ENCODE measurements at places on chromosomes 4 and X.

DNA sequence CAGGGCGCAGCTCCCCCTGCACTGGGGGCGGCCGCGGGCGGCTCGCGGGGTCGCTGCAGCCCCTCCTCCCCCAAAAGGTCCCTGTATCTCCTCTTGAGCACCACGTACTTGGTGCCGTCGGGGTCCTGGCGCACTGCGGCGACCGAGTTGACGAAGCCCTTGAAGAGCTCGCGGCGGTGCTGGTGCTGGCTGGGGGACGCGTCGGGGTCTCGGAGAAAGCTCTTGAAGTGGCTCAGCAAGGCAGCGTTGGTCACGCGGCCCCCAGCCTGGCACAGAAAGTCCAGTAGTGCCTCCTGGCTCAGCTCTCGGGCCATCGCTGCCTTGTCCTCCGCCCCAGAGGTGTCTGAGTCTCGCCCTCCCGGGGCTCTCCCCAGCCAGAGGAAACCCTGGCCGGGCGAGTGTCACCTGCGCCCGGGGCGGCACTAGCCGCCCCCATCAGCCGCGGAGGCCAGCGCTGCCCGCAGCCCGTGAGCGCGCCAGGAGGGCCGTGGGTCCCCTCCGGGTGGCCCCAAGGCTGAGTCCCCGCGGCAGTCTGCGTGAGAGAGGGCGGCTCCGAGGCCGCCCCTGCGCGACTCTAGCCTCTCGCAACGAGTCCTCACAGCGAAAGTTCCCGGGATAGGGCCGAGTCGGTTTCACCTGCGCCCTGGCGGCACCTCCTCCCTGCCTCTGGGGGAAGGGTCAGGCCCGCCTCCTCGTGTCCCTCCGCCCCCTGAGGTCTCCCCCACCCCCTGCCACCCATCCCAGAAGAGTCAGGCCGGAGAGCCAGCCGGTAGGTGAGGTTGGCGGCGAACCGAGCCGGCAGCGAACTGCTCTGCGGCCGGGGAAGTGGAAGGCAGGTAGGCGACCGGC, at the start of gene SOWAHB:
Gene SOWAHB, minus strand, starts transcription at position 609 of the 849 bp plus-strand sequence. Its CDS starts 295 bp downstream, at position 314.
- peak; percentile 41 for DNase-seq

DNA sequence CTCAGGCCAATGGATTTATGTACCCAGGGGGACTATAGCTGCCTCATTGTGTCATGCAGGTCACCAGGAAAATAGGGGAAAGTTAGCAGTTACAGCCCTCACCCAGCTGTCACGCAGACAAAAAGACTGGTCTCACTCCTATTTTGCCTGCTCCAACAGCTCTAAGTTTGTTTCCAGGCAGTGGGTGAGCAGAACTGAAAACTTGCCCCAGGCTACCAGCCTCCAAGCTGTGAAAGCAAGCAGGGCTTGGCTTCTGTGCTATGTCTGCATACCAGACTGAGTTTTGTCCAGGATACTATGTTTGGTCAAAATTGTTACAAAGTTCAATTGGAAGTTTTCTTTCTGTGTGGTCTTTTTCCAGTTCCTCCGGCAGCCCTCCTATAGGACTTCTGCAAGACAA, 628.4 kb downstream of the FAM133A start:
- DNase-seq, result no peak

DNA sequence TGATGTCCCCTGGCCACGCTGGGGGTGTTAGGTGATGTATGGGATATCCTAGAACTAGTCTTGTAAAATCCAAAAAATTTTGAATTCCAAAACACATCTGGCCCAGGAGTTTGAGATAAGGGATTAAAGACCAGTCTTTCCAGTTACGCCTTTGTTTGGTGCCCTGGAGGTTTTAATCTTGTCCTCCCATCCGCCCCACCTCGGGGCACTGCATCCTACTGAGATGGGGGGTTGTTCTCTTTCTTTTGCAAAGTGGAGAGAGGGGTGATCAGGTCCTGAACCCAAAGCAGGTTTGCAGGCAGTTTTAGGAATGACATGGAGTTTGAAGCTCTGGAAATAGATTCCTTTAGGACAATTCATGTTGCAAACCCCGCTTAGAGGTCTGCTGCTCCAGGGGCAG, 1.8 kb downstream of the SUV39H1 start:
- DNase-seq, result no peak

GRCh38 chr4:179927473-179927872, 2315.7 kb upstream of the TENM3 start:
- no peak for DNase-seq

GRCh38 chr4:34718576-34719245, 1525.6 kb downstream of the ARAP2 start:
- no peak for DNase-seq

DNA sequence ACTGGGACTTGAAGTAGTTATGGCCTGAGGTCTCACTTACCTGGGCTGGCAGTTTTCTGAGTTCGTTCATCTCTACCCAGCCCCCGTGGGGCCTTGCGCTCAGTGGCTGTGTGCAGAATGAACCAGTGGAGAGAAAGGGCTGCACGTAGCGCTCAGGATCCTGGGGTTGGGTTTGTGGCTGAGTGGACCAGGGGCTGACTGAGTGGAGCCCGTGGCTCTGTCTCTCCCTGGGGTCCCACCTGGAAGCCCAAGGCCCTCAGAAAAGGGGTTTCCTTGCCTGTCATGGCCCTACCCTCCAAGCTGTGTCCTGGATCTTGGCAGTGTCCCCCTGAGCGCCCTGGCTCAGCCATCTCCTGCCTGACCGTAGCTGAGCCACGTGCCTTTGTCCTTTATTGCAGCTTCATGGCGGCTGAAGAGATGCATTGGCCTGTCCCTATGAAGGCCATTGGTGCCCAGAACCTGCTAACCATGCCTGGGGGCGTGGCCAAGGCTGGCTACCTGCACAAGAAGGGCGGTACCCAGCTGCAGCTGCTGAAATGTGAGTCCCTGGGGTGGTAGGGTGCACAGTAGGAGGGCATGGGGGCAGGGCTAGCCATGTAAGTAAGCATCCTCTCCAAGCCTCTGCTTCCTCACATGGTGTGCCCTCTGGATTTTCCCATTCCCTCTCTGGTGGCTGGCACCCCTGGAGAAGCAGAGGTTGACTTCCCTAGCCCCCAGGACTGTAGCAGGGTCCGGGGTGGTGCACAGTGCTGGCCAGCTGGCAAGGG, 23.2 kb upstream of the ADD1 start:
- no peak for DNase-seq

GRCh38 chr4:893995-894705, 38.0 kb downstream of the GAK start:
- DNase-seq, result no peak

DNA sequence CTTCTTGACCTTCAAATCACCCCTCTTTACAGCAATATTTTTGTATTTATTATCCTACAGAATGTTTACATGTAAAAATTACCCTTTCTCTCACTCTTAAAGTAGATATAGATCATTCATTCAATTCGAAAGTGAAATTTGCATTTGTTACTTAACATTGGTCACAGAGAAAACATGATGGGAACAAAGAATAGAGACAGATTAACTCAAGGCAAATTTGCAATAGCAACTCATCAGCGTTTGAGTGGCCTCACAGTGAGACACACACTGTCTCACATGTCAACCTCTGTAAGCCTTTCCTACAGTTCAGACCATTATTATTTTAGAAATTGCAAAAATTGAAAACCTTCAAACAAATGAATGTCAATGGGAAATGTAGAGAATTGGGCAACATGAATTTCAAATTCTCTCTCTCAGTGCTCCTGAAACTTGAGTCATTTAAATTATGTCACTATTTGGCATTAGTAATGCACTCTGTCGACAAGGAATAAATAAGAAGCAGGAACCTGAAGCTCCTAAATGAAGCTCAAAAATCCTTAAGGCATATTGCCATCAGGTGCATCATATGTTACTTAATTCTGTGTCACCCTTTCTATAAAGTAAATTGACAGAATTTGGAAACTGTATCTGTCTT, 148.3 kb upstream of the ANXA10 start:
- no peak for DNase-seq

GRCh38 chr4:79148369-79148768, 177.5 kb downstream of the NAA11 start:
- no peak for DNase-seq

- no peak for DNase-seq
Measured at GRCh38 chrX:70313503-70313902, 23.6 kb downstream of the KIF4A start.

GRCh38 chrX:16718824-16719333, 533 bp upstream of the SYAP1 start:
- no peak for DNase-seq

- DNase-seq, result no peak
Measured at GRCh38 chr4:70920592-70920991, 18.4 kb downstream of the MOB1B start.

DNA sequence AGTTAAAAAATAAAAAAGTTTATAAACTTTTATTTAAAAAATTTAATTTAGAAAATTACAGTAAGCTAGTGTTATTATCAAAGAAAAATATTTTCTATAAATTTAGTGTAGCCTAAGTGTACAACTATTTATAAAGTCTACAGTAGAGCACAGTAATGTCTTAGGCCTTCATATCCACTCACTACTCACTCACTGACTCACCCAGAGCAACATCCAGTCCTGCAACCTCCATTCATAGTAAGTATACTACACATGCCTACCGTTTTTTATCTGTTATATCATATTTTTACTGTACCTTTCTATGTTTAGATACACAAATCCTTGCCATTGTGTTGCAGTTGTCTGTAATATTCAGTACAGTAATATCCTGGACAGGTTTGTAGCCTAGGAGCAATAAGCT, 129.0 kb upstream of the FAM47B start:
- no peak for DNase-seq

GRCh38 chrX:26952213-26952612, 510.9 kb downstream of the PPP4R3C start:
- no peak for DNase-seq

DNA sequence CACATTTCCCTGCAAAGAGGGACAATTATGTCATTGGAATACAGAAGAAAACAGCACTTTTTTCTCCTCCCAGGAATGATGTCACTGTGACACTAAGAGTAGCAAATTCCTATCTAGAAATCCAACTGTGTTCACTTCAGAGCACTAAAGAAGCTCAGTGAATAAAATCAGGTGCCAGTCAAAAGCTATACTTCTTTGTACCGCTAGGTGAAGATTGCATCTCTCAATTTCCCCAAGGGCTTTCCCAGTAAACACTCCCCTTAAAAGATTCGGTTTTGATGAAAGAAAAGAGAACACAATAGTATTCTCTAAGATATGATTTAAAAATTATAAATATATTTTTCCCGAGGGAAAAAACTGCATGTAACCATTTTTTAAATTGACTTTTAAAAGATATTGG, 104.7 kb upstream of the MID1 start:
- DNase-seq, result no peak

DNA sequence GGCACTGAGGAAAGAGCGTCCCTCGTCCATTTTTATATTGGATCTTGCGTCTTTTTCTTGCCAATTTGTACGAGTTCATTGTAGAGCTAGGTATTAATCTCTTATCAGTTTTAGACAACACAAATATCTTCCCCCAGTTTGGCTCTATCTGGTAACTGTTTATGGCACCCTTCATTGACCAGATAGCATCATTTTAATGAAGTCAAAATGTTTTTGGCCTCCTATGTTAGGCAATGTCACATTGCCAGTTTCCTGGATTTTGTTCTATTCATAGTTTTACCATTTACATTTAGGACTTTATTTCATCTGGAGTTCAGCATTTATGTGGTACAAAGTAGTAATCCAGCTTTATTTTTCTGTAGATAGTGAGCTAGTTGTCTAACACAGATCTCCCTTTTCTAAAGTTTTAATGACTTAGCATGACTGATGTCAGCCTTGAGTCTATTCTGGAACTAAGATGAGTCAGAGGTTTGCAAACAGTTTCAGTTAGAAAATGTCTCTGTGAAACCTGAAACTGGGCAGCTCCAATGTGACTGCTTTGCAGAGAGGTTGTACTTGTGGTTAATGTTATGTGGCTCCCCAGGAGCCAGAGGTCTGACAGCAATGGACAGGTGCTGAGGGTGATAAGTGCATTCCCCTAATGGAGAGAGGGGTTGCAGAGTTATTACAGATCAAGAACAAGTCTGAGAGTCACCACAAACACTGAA, 5.3 kb upstream of the STBD1 start:
- DNase-seq, result no peak

DNA sequence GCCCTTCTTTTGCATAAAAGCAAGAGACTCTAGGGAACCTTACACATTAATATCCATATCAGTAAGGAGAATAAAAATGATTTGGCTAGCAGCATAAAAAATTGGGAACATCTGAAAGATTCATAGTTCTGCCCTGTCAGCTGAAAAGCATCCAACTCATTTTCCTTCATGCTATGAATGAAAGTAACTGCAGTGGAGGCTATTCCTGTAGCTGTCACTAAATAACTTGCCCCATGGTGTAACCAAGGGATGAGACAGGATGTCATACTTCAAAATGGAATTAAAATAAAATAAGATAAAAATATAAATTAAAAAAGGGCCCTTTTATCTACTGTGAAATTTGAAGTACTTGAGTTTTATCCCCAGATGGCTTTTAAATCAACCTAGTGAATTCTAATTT, 878.8 kb downstream of the C4orf33 start:
- no peak for DNase-seq

DNA sequence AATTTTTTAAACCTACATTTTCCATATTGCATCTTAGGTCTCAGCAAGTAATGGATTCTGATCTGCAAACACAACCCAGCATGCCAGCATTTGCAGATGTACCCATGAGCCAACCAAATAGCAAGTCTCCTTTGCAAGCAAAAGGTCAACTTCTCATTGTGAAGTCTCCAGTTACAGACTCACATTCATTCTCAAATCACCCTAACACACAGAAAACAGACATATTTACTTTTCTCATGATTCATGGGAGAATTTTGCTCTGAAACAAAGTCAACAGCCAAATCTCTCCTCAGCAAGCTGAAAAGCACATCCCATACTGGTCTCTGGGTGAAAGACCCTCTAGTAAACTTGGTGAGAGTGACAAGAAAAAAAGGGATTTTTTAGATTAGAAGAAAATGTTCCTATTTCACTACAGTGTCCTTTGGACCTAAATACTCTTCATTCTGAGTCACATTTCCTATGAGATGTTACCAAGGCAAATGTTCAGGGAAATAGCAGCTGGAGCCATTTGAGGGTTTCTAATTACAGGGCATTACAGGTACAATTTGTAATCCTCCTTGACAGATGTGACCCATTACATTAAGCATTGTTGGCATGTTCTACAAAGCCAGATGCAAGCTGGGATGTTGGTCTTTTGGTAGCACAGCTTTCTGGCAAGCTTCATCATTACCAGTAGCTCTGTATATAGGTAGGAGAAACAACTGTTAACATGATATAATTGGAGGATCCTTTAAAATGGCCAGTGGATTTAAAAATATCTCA, 383.3 kb downstream of the SMARCA1 start:
- no peak for DNase-seq

- no peak for DNase-seq
Measured at GRCh38 chr4:84631573-84631972, 48.6 kb downstream of the CDS1 start.
